Astrocyte (in vitro differentiated cells and primary cell): ENCODE measurements at places on chromosomes 4 and X.

DNA sequence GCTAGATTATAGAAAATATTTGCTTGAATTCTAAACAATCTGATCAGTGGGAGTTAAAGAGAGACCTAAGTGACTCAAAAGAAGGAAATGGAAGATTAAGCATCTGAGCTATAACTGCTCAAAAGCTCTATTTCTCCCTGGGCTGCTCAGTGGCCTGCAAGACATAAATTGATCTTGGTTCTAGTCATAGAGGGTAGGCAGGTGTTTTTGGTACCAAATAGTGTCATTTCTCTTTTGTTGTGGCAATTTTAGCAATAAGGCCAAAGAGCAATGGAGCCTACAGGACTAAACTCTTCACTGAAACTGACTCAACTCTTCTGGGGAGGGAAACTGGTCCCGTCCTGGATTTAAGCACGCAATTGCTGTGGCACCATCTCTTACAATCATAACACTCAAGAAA lies 33.9 kb upstream of the BMP2K start:
- DNase-seq = no peak

DNA sequence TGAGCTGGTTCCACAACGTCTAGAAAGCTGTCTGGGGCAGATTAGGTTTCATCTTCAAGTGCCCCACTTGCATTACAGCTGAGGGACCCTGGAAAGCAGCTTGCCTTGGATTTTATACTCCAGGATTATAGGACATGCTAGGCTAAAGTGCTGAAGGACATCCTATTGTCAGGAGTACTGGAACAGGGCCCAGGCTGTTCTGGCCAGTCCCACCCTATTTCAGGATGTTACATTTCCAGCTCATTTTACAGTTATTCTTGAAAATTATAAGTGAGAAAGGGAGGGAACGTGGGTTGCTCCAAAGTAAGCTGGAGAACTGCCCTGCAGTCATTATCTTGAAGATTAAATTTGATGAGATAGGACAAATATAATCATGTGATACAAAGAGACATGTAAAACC lies 71.0 kb upstream of the UGT8 start:
- DNase-seq = no peak

DNA sequence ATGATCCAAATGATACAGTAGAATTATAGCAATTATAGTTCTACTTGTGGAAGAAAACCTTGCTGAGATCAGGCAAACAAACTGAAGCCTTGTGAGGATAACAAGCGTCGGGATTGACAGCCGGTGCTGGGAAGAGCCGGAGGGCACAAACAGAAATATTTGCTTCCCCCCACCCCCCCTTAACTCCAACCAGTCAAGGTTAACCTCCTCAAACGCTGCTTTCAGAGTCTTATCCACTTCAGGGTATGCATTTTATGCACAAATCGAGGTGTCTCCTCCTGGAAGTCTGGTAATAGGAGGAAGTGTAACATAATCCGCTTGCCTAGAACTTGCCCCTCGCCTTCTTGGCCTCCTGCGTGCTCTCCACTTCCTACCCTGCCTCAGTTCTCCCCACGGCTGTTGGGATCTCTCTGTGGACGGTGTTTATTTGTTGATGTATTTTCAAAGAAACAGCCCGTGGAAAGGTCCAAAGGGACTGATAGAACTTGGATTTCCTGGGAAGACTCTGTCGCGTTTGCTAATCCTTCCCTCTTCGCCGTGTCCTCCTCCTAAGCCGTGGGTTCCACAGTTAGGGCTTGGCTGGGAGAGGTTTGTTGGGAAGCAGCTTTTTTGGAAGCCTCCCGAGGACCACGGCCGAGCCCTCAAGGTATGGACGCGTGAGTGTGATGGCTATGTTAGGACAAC lies 4.1 kb upstream of the ARX start:
- DNase-seq = no peak

- no peak for DNase-seq
These were observed 7.9 kb upstream of the KLF3 start for GRCh38 chr4:38656111-38656510.

DNA sequence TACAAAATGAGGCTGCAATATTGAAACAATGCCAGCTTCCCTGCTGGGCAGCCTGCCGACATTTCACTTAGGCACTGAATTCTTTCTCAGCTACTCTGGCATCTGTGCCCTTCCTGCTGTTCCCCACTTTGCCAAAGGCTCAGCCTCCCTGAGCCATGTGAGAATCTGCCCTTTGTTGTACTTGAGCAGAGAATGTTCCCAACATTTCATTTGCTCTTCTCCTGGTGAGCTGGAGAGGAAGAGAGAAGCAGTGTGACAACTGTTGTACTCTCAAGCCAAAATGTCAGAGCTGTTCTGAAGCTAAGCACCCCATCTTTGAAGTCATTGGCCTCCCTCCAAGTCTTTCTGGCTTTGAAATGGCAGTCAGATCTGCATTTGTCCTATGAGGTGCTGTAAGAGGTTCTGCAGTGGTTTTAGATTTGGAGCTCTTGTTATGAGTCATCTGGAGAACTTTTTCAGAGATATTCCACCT lies 32.5 kb downstream of the LANCL3 start:
- no peak for DNase-seq

GRCh38 chrX:46407036-46407752 lies 138.0 kb downstream of the ZNF674 start:
- DNase-seq = no peak

DNA sequence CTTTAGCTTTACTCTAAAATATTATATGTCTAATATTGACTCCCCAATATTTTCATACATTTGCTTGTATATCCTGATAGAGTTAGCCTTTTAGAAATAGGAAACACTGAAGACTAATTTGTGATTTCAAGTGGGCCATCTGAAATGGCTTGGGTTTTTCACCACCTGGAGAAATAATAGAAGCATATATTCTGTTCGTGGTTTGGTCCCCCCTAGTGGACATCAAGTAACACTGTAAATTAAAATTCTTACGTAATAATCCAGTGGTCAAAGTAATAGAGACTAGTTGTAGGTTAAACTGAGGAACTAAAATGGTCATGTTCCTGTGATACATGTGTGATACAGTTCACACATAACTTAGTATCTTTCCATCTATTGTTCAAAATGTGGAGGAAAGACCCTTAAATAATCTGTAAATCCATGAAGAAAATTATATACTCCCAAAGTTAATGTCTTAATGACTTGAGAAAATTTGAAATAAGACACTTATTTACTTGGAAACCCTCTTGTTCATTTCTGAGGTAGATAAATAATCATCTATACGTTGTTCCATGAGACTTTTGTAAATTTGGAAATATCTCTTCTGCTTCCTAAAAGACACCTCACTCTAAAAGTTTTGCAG lies 79.8 kb upstream of the SMARCAD1 start:
- peak; percentile 8 for DNase-seq

GRCh38 chr4:81605271-81605670 lies 133.6 kb upstream of the RASGEF1B start:
- no peak for DNase-seq

DNA sequence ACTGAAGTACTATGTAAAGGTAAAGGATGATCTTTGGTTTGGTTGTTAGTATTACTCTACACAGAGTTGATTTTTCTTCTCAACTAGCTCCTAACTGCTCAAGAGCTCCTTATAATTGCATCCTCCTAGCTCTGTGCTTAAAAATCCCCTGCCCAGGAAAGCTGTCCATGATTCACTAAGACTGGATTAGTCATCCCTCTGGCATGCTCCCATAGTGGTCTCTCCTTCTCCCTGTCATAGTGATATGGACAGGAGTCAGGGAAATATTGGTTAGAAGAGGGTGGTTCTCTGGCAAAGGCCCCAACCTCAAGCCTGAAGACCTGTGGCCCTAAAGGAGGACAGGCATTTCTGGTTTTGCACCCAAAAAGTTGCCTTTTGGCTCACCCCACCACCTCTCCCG lies 242.3 kb upstream of the KCNIP4 start:
- peak; percentile 92 for DNase-seq

DNA sequence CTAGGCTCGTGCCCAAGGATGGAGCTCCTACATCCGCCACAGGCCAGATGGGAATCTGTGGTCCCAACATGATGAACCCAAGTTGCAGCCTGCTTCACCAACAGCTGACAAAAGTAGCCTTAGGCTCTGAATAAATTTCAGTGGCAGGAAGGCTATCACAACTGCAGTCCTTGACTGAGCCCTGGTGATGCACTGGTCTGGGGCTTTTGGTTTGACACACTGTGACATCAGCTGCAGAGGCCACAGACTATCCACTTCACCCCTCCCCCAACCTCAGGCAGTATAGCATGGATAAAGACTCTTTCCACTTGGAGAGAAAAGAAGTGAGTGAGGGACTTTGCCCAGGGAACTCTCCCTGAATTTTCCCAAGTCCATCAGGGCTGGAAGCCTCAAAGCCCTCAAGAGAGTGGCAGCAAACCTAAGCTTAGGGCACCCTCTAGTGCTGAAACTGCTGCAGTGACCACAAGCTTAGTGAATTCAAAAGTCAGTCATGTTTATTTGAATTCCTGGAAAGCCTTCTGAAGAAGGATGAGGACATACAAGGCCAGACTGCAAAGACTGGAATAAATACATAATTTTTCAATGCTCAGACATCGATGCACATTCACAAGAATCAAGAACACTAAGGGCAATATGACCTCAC lies 135.0 kb upstream of the TENT5D start:
- no peak for DNase-seq

DNA sequence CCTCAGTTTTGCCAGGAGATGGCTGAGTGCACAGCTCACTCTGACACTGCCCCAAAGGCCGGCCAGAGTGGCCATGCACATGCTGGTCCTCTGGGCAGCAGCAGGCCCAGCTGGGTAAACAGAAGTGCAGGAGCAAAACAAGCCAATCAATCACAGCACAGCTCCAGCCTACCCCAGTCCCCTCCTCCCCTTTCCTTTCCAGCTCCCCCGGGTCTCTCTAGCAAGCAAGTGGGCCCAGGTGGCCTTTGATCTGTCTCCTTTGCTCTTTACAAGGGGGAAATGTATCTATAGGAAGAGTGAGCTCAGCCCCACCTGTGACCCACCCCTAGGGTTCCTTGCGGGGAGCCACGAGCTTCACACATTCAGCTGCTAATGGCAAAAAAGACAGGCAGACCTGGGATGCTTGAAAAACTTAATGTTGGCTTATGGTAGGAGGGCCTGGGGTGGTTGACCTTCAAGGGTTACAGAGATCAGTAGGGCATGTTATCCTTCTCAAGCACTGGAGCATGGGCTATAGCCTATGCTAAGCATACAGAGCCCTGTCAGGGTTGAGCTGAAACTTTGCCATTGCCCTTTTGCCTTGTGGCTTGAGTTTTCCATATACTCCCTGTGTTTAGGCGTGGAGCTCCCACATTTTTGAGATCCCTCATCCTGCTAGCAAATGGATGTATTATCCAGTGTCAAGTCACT lies 57.8 kb upstream of the PLAC1 start:
- DNase-seq = no peak

- no peak for DNase-seq
These were observed 29.0 kb downstream of the RNF4 start for GRCh38 chr4:2497931-2498330.

DNA sequence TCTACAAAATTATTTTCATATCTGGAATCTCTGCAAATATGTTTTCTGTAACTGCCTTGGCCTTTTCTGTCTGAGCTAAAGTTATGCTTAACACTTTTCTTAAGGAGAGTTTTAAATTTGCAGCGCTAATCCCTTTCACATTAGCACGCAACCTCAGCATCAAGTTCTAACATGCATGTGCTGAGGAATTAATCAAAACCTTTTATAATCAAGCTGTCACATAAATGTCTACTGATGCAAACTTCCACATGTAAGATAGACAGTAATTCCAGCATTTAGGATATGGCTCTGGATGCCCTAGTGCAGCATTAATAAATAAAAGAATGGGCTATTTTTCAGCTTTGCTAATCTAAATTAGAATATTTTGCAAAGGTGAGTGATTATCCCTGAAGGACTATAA lies 17.5 kb upstream of the NEIL3 start:
- no peak for DNase-seq

DNA sequence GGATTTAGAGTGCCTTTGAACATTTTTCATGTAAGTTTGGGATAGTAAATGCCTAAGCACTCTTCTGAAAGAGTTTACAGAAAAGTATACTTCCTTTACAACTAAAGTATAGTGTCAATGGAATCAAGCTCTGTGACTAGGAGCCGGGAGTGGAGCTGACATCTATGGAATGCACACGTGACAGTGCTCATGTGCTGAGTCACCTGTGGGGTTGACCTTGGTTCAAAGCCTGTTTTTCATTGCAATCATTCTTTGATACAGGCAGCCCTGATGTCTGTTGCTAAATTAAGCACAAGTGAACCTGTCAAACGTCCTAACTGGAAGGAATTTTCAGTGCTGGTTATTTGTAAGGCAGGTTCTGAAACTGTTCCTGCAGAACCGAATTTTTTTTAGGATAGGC lies 82.5 kb downstream of the GPAT3 start:
- DNase-seq = peak; percentile 83

DNA sequence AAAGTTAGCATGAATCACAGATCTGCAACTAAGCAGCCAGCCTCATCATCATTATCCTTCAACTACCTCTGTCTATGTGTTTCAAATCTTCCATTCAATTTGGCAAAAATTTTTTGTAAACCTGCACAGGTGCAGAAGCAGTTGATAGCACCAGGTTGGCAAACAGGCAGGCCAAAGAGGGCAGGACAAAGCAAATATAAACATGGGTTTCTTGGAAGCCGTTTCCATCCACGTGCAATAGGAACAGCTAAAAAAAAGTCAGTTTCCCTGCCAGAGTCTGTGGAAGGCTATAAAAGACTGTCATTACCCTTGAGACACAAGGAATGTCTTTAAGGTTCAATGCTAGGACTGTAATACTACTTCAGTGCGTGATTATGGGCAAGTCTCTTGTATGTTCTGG lies 253.2 kb downstream of the PDHA2 start:
- DNase-seq = no peak

GRCh38 chr4:123034023-123034422 lies 111.6 kb upstream of the NUDT6 start:
- DNase-seq = peak; percentile 27

- peak; percentile 74 for DNase-seq
These were observed at the start of gene CD99 for GRCh38 chrX:2690856-2691542. TSS of gene CD99 (plus strand) at chrX:2691295. CDS start at chrX:2691361, 66 bp downstream.

GRCh38 chrX:63754136-63754859 lies 30.7 kb downstream of the ARHGEF9 start:
- peak; percentile 18 for DNase-seq

DNA sequence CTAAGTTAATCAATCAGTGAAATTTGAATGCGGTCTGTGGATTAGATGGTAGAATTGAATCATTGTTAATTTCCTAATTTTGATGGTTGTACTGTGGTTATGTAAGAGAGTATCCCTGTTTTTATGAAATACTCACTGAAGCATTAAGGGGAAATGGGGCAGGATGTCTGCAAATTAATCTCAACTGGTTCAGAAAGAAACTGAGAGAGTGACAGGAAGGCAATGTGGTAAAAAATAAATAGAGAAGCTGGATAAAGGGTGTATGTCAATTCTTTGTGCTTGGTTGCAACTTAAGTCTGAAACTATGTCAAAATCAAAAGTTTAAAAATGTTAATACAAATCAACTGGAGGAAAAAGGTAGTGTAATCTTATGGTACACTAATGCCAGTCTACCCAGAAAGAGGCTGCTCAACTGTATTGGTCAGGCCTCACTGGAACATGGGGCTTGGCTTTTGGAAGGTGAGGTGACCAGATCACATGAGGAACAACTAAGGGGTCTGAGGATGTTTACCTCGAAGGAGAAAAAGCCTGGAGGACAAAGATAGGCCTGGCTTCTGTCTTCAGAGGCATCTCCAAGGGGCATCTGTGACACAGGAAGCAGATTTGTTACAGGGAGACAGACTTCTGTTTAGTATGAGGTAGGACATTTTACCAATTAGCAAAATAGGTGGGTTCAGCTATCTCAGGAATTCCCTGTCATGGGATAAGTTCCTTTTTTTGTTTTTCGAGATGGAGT lies 83.1 kb downstream of the DLG3 start:
- DNase-seq = no peak
